Left ventricle myocardium superior (tissue), 1 donor: ENCODE measurements at places on chromosomes 2 and 18. TPM values are rescaled to one million over a fixed set of nuclear protein-coding genes. Genes with fewer than 3 reads are reported as not detected.

GRCh38 chr2:238948765-238949641, 101.1 kb downstream of the TWIST2 start:
- DNase-seq = no peak

- no peak for DNase-seq
Observed at GRCh38 chr18:11570769-11571412, 38.5 kb upstream of the SLC35G4 start.

GRCh38 chr2:230915319-230915718, 9.7 kb downstream of the GPR55 start:
- DNase-seq = no peak

DNA sequence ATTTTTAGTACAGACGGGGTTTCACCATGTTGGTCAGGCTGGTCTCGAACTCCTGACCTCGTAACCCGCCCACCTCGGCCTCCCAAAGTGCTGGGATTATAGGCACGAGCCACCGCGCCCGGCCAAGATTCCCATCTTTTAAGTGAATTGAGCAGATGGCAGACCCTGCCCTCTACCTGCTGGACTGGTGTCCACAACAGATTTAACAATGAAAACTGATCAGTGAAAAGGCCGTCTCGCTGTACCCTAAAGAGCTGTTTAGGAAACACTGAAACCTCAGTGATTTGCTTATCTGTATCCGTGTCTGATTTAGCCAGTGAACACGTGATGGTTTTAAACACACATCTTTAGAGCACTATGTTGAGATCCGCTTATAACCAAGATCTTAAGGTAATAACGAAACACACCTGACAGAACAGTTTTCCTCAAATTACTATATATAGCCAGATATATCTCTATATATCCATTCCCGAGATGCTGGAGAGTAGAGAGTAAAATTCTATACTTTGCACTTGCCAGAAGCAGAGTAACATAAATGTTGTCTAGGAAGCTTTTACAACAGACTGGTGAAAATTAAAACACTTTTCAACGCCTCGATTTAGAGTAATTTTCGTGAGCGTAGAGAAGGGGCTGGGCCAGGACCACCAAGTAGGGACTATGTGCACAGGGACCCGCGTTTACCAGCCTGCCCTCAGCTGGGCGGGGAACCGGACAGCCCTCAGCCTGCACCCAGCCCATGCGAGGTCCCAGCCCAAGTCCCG, 594 bp downstream of the FAM161A start:
- peak; percentile 37 for DNase-seq

DNA sequence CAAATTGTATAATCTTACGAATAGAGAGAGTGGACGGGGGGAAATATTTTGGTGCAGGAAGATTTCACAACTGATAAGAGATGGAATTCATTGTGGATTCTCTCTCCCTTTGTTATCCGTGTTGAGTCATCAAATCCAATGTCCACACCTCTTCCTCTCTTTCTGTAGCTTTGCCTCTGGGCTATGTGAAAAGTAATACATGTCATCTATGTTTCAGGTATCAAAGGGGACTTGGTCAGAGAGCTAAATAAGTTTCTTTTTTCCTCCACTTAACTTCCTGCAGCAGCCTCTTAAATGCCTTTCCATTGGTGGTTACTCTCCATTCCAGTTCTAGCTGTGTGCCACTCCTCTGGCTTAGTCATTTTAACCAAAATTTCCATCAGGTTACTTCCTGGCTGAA, 169.3 kb upstream of the NXPH2 start:
- DNase-seq = no peak

- DNase-seq = no peak
Observed at GRCh38 chr2:149040451-149040850, 2.0 kb downstream of the LYPD6B start.

DNA sequence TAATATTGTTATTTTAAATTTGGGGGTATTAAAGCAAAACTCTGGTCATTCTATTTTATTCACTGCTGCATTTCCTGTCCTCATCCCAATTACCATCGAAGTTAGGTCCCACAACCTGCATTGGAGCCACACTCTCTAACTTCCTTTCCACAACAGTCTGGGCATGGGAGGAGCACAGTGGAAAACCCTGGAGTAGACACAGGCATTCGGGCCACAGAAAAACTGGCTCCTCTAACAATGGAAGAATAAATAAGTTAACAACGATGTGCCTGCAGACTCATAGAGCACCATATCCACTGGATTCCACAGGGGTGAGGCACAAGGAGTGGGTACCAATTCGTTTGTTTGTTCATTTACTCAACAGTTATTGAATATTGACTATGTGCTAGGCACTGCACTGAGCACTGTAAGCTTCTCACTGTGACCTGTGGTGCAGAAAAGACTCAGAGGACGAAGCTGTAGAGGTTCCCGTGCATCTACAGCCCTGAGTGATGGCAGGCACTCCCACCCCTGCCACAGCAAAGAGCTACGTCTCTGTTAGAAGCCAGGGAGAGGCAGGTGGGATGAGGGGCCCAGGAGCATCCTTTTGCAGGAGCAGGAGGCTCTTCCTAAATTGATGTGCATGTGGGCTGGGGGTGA, 154.2 kb upstream of the PGAP1 start:
- DNase-seq = no peak

DNA sequence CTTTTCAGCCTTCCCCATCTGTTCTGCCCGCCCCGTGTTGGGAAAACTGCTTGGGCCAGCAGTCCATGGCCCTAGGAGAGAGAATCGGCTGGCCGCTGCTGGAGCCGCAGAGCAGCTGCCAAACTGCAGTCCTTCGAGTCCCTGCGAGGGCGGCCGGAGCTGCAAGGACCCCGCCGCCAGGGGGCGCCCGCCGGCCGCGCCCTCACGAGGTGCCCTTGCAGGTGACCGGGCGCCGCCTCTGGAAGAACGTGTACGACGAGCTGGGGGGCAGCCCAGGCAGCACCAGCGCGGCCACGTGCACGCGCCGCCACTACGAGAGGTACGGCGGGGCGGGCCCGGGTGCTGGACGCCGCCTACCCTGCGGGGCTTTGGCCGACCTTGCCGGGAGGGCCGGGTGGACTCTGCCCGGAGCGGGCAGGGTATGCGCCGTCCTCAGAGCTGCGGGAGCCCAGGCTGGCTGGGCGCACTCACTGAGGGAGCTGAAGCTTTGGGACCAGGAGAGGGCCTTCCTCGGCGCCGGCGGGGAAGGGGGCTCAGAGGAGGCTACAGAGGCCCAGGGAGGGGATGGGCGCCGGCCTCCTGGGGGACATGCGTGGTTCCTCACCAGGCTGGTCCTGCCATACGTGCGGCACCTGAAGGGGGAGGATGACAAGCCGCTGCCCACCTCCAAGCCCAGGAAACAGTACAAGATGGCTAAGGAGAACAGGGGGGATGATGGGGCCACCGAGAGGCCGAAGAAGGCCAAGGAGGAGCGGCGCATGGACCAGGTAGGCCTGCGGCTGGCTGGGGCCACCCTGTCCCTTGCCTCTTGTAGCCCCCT, 13.6 kb downstream of the ARID5A start:
- peak; percentile 66 for DNase-seq

- DNase-seq = no peak
Observed at GRCh38 chr2:29518646-29519337, 402.6 kb downstream of the ALK start.

- DNase-seq = no peak
Observed at GRCh38 chr18:9217743-9218451, 81.3 kb downstream of the ANKRD12 start.

- no peak for DNase-seq
Observed at GRCh38 chr2:206424134-206424533, 19.2 kb upstream of the ADAM23 start.

Gene TEKT4
- total RNA-seq = not detected

Gene TUBA4B
- total RNA-seq = not detected

Gene FOXI3
- not detected for total RNA-seq

Gene C2orf80
- total RNA-seq = not detected

Gene PRSS56
- total RNA-seq = 0.15 TPM

Gene POTEJ
- total RNA-seq = not detected

Gene FAM110C
- total RNA-seq = 5.2 TPM
